ENCODE measurements at places on chromosomes 13 and 19. TPM values are rescaled to one million over a fixed set of nuclear protein-coding genes. Genes with fewer than 3 reads are reported as not detected.

Gene HCST
- not detected for total RNA-seq

Gene GAMT
- total RNA-seq = 20.0 TPM

Gene ZNF709
- total RNA-seq = 1.4 TPM

Gene ZNF560
- not detected for total RNA-seq

Gene SLC17A7
- total RNA-seq = 0.13 TPM

Gene ZNF430
- total RNA-seq = 11.1 TPM

Gene CAMSAP3
- 0.22 TPM for total RNA-seq

Gene MEF2B
- 1.3 TPM for total RNA-seq

Gene EID2B
- total RNA-seq = 3.9 TPM

Data from endothelial cell of umbilical vein (primary cell).